ENCODE measurements at places on chromosomes 6 and 20. TPM values are rescaled to one million over a fixed set of nuclear protein-coding genes. Genes with fewer than 3 reads are reported as not detected.

The GSTA2 gene
- total RNA-seq, result not detected

The TRIM10 gene
- total RNA-seq, result not detected

The IL17A gene
- total RNA-seq, result not detected

The SLC17A3 gene
- total RNA-seq, result not detected

The IL20RA gene
- total RNA-seq, result 1.7 TPM

DNA sequence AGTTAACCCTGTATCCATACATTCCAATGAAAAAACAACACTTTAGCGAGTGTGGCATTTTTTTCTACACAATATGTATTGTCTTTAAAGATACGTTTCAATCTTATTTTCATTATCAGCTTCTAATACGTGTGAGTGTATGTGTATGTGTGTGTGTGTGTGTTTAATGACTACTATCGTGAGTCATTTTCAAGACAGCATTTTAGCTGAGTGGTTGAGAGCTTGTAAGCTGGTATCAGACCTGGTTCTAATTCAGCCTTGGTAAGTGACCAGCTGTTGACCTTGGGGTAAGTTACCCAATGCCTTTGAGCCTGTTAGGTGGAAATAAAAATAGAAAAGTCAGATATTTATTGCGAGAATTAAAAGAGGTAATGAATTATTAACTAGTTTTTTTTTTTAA is 320.0 kb upstream of the NT5E start:
- H3K27me3 ChIP-seq, result no peaks in the 10 kb centered on the region
- H3K36me3 ChIP-seq, result no peaks in the 10 kb centered on the region
- peaks cover 4% of the 10 kb centered on the region for H3K4me1 ChIP-seq
- no peak for DNase-seq
- H3K27ac ChIP-seq, result no peak overlapping the region

DNA sequence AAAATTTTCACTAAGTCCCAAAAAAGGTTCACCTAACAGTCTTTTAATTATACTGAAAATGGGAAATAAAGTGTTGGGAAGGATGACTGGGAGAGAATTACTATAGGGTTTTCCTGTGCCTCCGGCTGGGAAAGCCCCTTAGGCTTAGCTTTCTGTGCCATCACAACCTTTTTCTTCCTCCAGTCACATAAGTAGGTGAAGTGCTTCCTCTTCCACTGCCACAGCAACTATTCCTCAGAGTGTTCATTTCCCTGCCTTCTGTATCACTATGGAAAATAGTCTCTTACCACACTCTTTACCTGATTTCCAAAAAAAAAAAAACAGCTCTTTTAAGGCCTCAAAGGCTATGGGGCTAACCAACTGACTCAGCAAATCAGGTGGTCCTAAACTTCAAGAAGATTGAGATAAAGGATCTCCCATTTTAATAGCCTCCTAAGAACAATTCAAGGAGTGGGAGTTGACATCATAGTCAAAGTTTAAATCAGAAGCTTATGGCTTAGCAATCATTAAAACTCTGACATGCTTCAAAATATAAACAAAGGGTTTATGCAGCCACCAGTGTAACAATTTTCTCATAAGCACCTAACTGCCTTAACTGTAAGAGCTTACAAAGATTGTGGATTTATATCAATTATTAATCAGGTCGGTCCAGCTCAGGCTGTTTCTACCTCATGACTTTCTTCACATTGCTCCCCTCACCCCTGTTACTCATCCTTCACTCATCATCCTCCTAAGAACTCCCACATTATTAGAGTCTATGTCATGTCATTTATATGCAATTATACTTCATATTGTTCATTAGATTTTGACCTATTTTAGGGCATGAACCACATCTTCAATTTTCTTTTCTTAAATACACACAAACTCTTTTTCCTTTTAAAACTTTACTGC is 95.3 kb downstream of the RNGTT start:
- H3K36me3 ChIP-seq, result no peaks in the 10 kb centered on the region
- no peak for DNase-seq

DNA sequence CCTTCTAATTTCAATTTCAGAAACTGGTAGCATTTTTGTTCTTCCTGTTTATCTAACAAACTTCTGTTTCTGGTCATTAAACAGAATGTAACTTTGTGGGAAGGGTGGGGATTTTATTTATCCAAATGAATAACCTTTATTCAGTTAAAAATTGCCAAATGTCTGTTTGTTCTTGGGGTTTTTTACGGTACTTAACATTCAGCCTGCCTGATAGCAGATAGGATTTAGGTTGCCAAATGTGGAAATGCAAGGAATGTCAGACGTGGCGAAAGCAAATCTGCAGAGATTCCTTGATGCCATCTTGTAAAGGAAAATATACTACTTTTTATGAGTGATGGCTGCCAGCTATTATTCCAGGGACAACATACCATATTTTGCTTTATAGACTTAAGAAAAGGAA is 95.7 kb downstream of the LYRM2 start:
- no peak for DNase-seq
- H3K27ac ChIP-seq, result no peak overlapping the region
- no peak overlapping the region for H3K4me3 ChIP-seq
- no peaks in the 10 kb centered on the region for H3K4me1 ChIP-seq
- H3K36me3 ChIP-seq, result no peaks in the 10 kb centered on the region

DNA sequence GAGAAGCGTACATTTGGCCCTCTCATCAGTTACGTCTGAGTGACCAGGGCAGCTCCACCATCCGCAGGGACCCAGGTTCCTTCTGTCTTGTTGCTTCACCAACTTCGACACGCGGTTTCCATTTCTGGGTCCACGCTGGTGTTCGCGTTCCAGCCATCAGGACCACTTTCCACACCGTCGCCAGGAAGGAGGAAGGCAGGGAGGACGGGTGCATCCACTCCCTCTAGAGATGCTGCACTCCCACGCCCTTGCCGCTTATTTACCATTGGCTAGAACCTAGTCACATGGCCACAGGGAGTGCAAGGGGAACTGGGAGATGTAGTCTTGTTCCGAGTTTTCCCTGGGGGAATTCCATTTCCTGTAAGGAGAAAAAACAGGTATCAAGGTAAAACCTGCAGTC is 33.2 kb upstream of the SNX9 start:
- no peak for DNase-seq
- H3K4me1 ChIP-seq, result no peaks in the 10 kb centered on the region
- H3K27me3 ChIP-seq, result no peaks in the 10 kb centered on the region
- H3K27ac ChIP-seq, result no peak overlapping the region
- no peaks in the 10 kb centered on the region for H3K36me3 ChIP-seq
- H3K4me3 ChIP-seq, result no peak overlapping the region

DNA sequence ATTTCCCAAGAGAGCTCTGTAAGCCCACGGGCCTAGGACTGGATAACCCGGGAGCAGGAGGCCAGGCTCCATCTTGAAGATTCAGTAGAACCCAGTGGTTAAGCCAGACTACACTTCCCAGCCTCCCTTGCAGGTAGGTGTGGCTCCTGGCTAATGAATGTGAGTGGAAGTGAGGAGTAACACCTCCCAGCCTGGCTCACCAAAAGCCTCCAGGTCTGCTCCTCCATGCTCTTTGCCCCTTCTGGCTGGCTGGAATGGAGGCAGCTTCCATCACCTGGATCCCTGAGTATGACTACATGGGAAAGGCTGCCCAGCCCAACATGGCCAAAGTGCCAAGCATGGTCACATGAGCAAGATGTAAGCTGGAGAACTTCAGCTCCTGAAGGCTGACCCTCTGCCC is 9.7 kb downstream of the LRRN4 start:
- DNase-seq, result no peak
- no peaks in the 10 kb centered on the region for H3K27me3 ChIP-seq
- H3K4me1 ChIP-seq, result no peaks in the 10 kb centered on the region
- H3K4me3 ChIP-seq, result no peak overlapping the region
- H3K36me3 ChIP-seq, result no peaks in the 10 kb centered on the region

All from H1 (cell line).